ENCODE measurements at places on chromosomes 2 and 18. TPM values are rescaled to one million over a fixed set of nuclear protein-coding genes. Genes with fewer than 3 reads are reported as not detected.

Gene VSNL1
- total RNA-seq: 4.1 TPM

DNA sequence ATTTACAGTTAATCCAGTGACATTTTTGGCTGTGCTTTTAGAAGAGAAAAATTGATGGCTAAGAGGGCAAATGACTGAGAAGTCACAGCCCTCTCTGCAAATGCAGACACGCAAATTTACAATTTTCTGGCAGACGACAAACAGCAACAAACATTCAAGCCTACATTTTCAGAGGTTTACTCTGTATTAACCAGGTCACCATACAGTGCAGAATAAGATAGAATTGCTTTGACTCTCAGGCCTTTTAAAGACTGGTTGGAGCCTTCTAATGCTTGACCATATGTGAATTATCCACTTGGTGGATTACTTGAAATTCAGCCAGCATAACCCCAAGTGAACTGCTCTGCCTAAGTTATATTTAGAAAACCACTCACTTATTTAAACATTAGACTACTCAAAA is 280.9 kb upstream of the STON1 start:
- no peaks in the 10 kb centered on the region for H3K36me3 ChIP-seq
- no peak overlapping the region for H3K4me3 ChIP-seq
- peaks cover 5% of the 10 kb centered on the region for H3K4me1 ChIP-seq
- H3K27ac ChIP-seq: peak overlapping the region; percentile 71
- H3K27me3 ChIP-seq: no peaks in the 10 kb centered on the region

GRCh38 chr2:27093430-27094352 is 7.1 kb downstream of the KHK start:
- no peaks in the 10 kb centered on the region for H3K36me3 ChIP-seq
- peaks cover 17% of the 10 kb centered on the region for H3K4me1 ChIP-seq
- no peak overlapping the region for H3K4me3 ChIP-seq
- H3K27me3 ChIP-seq: no peaks in the 10 kb centered on the region

DNA sequence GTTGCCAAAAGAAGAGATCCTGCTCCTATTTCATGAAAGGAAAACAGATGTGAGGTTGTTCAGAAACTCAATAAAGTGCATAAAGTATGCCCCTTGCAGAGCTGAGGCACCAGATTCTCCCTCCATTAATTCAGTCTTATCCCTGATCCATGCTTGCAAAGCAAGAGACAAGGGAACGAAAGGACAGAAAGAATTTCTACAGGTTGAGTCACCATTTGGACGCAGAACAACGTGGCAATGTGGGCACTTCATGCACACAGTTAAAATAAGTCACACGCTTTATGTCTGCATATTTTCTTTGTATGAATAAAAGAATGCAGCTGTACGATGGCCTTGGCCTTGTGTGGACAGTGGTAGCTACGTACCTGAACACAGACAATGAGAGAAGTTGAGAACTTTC is 321.7 kb upstream of the REV1 start:
- H3K27me3 ChIP-seq: peaks cover 31% of the 10 kb centered on the region
- H3K4me3 ChIP-seq: no peak overlapping the region
- no peaks in the 10 kb centered on the region for H3K36me3 ChIP-seq
- H3K4me1 ChIP-seq: peaks cover 7% of the 10 kb centered on the region
- H3K27ac ChIP-seq: no peak overlapping the region
- no peak for DNase-seq

Gene IL36RN
- total RNA-seq: 12.0 TPM

Gene DPYSL5
- 51.1 TPM for total RNA-seq

Gene TNFAIP6
- total RNA-seq: 0.87 TPM

DNA sequence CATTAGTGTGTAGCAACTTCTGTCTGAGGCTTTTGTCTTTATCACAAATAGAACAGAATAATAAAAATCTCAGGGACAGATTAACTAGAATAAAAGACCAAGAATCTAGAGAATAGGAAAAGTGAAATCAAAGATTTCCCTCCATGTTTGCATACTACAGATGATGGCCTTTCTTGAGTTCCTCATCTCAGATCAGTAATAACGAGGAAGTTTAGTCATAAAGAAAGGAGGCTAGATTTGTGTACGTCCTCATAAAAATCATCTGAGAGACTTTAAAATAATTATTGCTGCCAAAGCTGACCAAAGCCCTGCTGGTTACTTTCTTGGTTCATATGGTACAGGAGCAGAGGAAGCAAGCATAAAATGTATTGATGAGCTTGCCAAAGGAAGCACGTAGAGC is 117.3 kb downstream of the MIB1 start:
- H3K27ac ChIP-seq: no peak overlapping the region
- no peaks in the 10 kb centered on the region for H3K4me1 ChIP-seq
- no peaks in the 10 kb centered on the region for H3K27me3 ChIP-seq
- DNase-seq: no peak
- peaks cover 36% of the 10 kb centered on the region for H3K36me3 ChIP-seq
- H3K4me3 ChIP-seq: no peak overlapping the region

GRCh38 chr2:158317642-158318041 is 138.9 kb downstream of the CCDC148 start:
- H3K4me1 ChIP-seq: peaks cover 4% of the 10 kb centered on the region
- no peaks in the 10 kb centered on the region for H3K36me3 ChIP-seq
- H3K27ac ChIP-seq: no peak overlapping the region
- H3K27me3 ChIP-seq: no peaks in the 10 kb centered on the region
- no peak for DNase-seq

GRCh38 chr18:21194871-21195771 is 46.9 kb upstream of the GREB1L start:
- no peaks in the 10 kb centered on the region for H3K4me1 ChIP-seq
- no peaks in the 10 kb centered on the region for H3K36me3 ChIP-seq
- H3K27ac ChIP-seq: no peak overlapping the region
- H3K27me3 ChIP-seq: peaks cover 8% of the 10 kb centered on the region

Gene GPR45
- not detected for total RNA-seq

DNA sequence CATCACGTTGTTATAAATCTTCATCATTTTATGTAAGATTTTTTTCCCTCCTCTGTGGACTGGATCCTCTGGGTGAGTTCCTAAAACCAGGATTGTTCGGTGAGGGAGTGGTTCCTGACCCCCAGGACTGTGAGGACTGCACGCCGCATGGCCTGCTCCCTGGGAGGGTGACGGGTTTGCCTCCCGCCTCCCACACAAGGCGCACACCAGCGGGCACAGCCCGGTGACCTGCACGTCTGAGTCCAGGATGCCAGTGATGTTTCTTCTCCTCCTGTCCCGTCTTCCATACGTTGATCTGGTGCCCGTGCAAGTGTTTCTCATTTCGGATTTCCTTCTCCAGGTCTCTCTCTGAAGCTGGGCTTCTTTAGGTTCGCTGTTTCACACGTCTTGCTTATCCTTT is 27.1 kb downstream of the CTDP1 start:
- no peaks in the 10 kb centered on the region for H3K27me3 ChIP-seq
- no peak for DNase-seq
- H3K27ac ChIP-seq: no peak overlapping the region
- H3K4me3 ChIP-seq: no peak overlapping the region
- peaks cover 14% of the 10 kb centered on the region for H3K36me3 ChIP-seq
- H3K4me1 ChIP-seq: no peaks in the 10 kb centered on the region

DNA sequence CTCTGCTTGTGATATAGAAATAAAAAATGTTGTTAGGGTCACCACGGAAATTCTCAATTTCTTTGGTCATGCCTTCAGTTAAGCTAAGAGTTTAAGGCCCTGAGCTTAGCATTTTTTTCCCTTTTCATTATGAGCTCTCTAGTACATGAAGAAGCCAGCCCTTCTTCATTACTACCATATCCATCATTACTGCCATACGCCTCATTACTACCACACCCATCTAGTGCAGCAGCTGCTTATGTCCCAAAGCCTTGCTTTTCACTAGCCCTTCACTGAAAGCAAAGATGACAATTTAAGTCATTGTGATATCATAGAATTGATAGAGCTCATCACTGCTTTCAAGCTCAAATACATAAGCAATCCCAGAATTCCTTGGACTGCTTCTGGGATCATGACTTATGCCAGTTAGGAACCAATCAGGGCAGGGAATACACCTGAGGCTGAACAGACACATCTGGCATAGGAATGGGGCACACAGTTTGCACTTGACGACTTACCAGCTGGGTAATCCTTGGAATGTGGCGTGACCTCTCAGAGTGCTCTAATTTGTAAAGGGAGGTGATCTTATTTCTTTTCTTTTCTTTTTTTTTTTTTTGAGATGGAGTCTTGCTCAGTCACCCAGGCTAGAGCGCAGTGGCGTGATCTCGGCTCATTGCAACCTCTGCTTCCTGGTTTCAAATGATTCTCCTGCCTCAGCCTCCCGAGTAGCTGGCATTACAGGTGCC is 40.3 kb downstream of the SOWAHC start:
- H3K4me1 ChIP-seq: peaks cover 18% of the 10 kb centered on the region
- no peaks in the 10 kb centered on the region for H3K36me3 ChIP-seq
- no peak for DNase-seq

Gene KCNIP3
- total RNA-seq: 5.3 TPM

- H3K27ac ChIP-seq: no peak overlapping the region
- DNase-seq: no peak
- H3K36me3 ChIP-seq: no peaks in the 10 kb centered on the region
- no peaks in the 10 kb centered on the region for H3K27me3 ChIP-seq
Observed at GRCh38 chr2:52327641-52328040, 1295.7 kb upstream of the NRXN1 start.

- no peaks in the 10 kb centered on the region for H3K27me3 ChIP-seq
- H3K4me1 ChIP-seq: no peaks in the 10 kb centered on the region
- no peak overlapping the region for H3K27ac ChIP-seq
- H3K4me3 ChIP-seq: no peak overlapping the region
- no peak for DNase-seq
Observed at GRCh38 chr18:35939138-35939537, 33.3 kb upstream of the RMP24 start.

Gene ADAM23
- total RNA-seq: 20.2 TPM

GRCh38 chr2:151904807-151905206 is 76.6 kb upstream of the ARL5A start:
- DNase-seq: no peak
- H3K36me3 ChIP-seq: no peaks in the 10 kb centered on the region
- H3K27me3 ChIP-seq: no peaks in the 10 kb centered on the region
- no peak overlapping the region for H3K4me3 ChIP-seq
- peaks cover 22% of the 10 kb centered on the region for H3K4me1 ChIP-seq

- no peaks in the 10 kb centered on the region for H3K36me3 ChIP-seq
- no peak for DNase-seq
- no peaks in the 10 kb centered on the region for H3K27me3 ChIP-seq
- no peak overlapping the region for H3K27ac ChIP-seq
- H3K4me1 ChIP-seq: peaks cover 28% of the 10 kb centered on the region
Observed at GRCh38 chr18:573385-573784, 6.8 kb upstream of the CETN1 start.

Gene SERPINB5
- total RNA-seq: 7.5 TPM

GRCh38 chr2:88139203-88139702 is 11.4 kb upstream of the FABP1 start:
- H3K4me1 ChIP-seq: no peaks in the 10 kb centered on the region
- no peak overlapping the region for H3K27ac ChIP-seq
- no peak overlapping the region for H3K4me3 ChIP-seq
- H3K27me3 ChIP-seq: peaks cover 18% of the 10 kb centered on the region
- no peaks in the 10 kb centered on the region for H3K36me3 ChIP-seq

Gene LRATD1
- 21.6 TPM for total RNA-seq

DNA sequence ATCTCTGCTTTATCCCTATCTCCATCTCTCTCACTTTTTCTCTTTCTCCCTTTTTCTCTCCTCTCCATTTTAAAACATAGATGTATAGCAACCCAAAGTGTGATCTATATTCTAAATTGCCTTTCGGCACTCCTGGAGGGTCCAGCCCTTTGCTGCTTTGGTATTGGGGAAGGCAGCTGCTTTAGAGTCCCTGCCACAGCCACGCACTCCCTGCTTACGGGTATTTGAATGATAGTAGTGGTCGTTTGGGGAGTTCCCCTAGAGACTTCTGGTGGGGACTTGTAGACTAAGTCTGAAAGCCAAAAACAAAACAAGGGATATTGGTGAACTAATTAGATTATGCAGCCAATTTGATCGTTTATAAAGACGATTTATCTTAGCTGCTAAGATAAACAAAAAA is 11.9 kb downstream of the QPCT start:
- no peaks in the 10 kb centered on the region for H3K4me1 ChIP-seq
- no peak overlapping the region for H3K4me3 ChIP-seq
- H3K27ac ChIP-seq: no peak overlapping the region
- H3K36me3 ChIP-seq: no peaks in the 10 kb centered on the region

- no peaks in the 10 kb centered on the region for H3K27me3 ChIP-seq
- H3K27ac ChIP-seq: no peak overlapping the region
- no peak overlapping the region for H3K4me3 ChIP-seq
- H3K4me1 ChIP-seq: peaks cover 8% of the 10 kb centered on the region
Observed at GRCh38 chr2:134320930-134321329, 67.1 kb downstream of the MGAT5 start.

Gene GALR1
- 0.07 TPM for total RNA-seq

Gene C2orf80
- total RNA-seq: not detected

- H3K27me3 ChIP-seq: no peaks in the 10 kb centered on the region
- no peak overlapping the region for H3K27ac ChIP-seq
- H3K4me3 ChIP-seq: no peak overlapping the region
- H3K36me3 ChIP-seq: no peaks in the 10 kb centered on the region
- no peaks in the 10 kb centered on the region for H3K4me1 ChIP-seq
Observed at GRCh38 chr2:198077477-198077876, 273.1 kb downstream of the PLCL1 start.

DNA sequence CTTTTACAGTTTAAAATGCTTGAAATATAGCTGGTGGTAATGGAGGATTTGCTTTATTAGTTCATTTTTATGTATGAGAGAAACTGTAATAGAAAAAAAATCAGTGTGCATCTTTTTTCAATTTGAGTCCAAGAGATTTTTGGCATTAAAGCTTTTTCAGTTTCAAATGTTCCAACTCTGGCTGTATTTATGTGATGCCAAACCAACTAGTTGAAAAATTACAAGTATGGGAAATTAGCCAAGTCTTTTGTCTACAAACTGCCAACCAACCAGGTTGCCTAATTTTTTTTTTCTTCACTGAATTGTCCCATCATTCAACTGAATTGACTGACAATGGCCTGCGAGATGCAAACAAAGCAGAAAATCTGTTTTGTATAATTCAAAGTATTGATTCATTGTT is 95.7 kb downstream of the ICOS start:
- no peak for DNase-seq
- no peak overlapping the region for H3K4me3 ChIP-seq
- no peak overlapping the region for H3K27ac ChIP-seq
- H3K36me3 ChIP-seq: no peaks in the 10 kb centered on the region
- no peaks in the 10 kb centered on the region for H3K27me3 ChIP-seq

DNA sequence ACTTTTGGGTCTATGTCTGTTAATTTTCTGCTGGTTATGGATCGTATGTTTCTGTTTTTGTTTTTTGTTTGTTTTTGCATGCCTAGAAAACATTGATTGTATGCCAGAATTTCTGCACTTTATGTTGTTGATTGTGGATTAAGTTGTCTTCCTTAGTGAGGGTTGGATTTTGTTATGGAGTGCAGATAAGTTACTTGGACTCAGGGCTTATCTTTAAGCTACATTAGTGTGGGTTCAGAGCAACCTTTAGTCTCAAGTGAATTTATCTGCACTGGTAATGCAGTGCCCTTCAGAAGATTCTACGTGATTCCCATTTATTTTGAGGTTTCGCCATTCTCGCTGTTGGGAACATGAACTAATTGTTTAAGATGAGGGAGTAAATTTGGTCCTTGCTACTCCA is 32.9 kb downstream of the UBR3 start:
- H3K27ac ChIP-seq: no peak overlapping the region
- peaks cover 9% of the 10 kb centered on the region for H3K4me1 ChIP-seq
- peaks cover 18% of the 10 kb centered on the region for H3K36me3 ChIP-seq
- H3K4me3 ChIP-seq: no peak overlapping the region
- H3K27me3 ChIP-seq: no peaks in the 10 kb centered on the region

GRCh38 chr2:67717692-67718091 is 320.6 kb downstream of the ETAA1 start:
- H3K27me3 ChIP-seq: peaks cover 7% of the 10 kb centered on the region
- peaks cover 26% of the 10 kb centered on the region for H3K4me1 ChIP-seq
- H3K27ac ChIP-seq: no peak overlapping the region
- no peak for DNase-seq

- H3K36me3 ChIP-seq: no peaks in the 10 kb centered on the region
- H3K4me1 ChIP-seq: no peaks in the 10 kb centered on the region
- no peaks in the 10 kb centered on the region for H3K27me3 ChIP-seq
- no peak for DNase-seq
Observed at GRCh38 chr18:37742436-37742835, 176.8 kb upstream of the CELF4 start.

Gene SOCS6
- 30.2 TPM for total RNA-seq
